Suprapubic skin (tissue), 4 donors: ENCODE measurements at places on chromosomes 4 and X. TPM values are rescaled to one million over a fixed set of nuclear protein-coding genes. Genes with fewer than 3 reads are reported as not detected.

DNA sequence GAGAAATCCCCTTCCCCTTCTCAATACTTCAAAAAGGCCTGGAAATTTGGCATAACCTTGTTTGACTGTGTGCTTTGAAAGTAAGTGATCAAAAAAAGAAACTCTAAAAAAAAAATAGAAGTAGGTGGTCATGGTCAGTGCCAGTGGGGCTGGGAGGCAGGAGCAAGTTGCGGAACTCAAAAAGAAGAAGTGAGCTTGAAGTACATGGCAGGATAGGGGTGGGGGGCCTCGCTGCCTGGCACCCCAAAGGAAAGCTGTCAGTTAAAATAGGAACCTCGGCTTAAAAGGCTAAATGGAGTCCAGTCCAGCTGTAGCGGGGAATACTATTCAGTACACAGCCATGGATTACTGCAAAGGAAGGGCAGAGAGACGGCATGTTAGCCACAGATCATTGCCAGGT is 12.2 kb upstream of the NKRF start:
- no peaks in the 10 kb centered on the region for H3K4me1 ChIP-seq
- H3K4me3 ChIP-seq, result no peak overlapping the region
- no peaks in the 10 kb centered on the region for H3K27me3 ChIP-seq
- no peaks in the 10 kb centered on the region for H3K36me3 ChIP-seq

DNA sequence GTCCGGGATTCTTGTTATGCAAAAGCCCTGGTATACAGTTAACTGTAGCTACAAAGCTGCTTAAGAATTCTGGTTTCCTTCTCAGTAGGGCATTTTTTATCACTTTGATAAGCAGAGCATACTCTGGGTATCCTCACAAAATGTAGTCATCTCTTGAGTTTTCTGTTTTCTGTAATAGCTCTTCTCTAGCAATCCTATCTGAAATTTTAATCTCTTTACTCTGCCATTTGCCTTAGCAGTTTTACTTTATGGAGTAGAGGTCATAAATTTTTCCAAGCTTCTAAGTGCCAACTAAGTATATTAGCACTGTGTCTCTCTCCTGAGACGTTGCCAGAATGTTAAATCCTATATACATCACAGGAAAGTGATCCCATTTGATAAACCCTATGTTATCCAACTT is 28.0 kb upstream of the BANK1 start:
- no peak for DNase-seq
- no peaks in the 10 kb centered on the region for H3K4me1 ChIP-seq
- H3K27ac ChIP-seq, result no peak overlapping the region
- no peaks in the 10 kb centered on the region for H3K27me3 ChIP-seq
- H3K36me3 ChIP-seq, result no peaks in the 10 kb centered on the region

GRCh38 chr4:40881851-40882250 is 132.1 kb downstream of the NSUN7 start:
- peaks cover 16% of the 10 kb centered on the region for H3K36me3 ChIP-seq
- no peak for DNase-seq

GRCh38 chrX:123083924-123084323 is 100.2 kb upstream of the GRIA3 start:
- no peaks in the 10 kb centered on the region for H3K4me1 ChIP-seq
- H3K4me3 ChIP-seq, result no peak overlapping the region
- DNase-seq, result no peak
- no peaks in the 10 kb centered on the region for H3K36me3 ChIP-seq
- no peaks in the 10 kb centered on the region for H3K27me3 ChIP-seq
- H3K27ac ChIP-seq, result no peak overlapping the region

MMRN1 gene
- 9.6 TPM for total RNA-seq

DNA sequence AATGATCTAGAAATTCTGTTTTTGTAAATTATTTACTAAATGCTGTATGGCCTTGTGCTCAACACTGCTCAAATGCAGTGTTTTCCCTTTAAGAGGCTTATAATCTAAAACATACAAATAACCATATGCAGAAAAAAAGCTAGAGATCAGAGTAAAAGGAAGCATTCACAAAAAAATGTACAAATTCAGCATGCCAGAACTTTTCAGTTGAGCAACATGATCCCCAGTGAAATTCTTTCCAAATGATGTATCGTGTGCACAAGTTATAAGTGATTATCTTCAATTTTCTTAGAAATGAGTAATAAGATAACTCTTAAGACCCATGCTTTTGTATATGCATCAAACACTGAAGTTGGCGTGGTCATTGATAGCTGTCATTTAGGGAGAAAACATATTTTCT is 5.0 kb downstream of the GPC3 start:
- H3K27ac ChIP-seq, result no peak overlapping the region
- H3K27me3 ChIP-seq, result peaks cover 10% of the 10 kb centered on the region
- DNase-seq, result no peak

NPY2R gene
- total RNA-seq, result not detected

DNA sequence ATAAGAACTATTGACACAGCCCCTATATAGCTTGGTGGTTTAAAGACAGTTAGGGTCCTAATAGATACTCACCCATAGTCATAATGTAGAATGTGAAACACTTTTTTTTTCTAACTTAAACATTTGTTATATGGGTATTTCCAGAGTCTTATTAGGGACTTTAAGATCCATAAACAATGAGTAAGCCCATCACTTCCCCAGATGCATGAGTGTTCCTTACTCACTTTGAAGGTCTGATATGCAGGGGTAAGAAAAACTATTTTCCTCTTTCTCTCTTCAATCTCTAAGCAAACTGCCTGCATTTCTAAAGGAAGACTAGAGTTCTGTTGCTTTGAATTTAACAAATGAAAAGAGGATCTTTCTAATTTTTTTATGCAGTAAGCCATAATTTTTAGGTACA is 443.6 kb upstream of the PITX2 start:
- no peak overlapping the region for H3K27ac ChIP-seq
- no peaks in the 10 kb centered on the region for H3K36me3 ChIP-seq
- no peak overlapping the region for H3K4me3 ChIP-seq
- no peak for DNase-seq
- no peaks in the 10 kb centered on the region for H3K4me1 ChIP-seq

OCRL gene
- 35.4 TPM for total RNA-seq

SNCA gene
- total RNA-seq, result 14.0 TPM

RRAGB gene
- total RNA-seq, result 12.1 TPM

DNA sequence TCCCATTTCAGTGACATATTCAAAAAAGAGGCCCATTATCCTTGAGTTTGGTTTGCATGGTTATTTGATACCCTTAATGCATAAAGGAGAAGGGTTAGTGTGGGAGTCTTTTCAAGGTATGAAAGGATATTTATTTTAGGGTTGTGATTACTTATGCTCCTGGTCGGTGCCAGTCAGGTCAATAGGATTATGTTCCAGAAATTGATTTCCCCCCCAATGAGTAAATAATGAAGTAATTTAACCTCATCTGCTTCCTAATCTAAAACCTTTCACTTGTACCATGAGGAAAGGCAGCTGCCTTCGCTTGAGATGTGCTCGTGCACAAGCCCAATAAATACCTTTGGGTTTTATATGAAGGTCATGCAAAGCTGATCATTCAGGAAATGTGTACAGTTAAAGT is 55.0 kb upstream of the NR0B1 start:
- DNase-seq, result no peak
- H3K27ac ChIP-seq, result no peak overlapping the region
- no peaks in the 10 kb centered on the region for H3K36me3 ChIP-seq

DNA sequence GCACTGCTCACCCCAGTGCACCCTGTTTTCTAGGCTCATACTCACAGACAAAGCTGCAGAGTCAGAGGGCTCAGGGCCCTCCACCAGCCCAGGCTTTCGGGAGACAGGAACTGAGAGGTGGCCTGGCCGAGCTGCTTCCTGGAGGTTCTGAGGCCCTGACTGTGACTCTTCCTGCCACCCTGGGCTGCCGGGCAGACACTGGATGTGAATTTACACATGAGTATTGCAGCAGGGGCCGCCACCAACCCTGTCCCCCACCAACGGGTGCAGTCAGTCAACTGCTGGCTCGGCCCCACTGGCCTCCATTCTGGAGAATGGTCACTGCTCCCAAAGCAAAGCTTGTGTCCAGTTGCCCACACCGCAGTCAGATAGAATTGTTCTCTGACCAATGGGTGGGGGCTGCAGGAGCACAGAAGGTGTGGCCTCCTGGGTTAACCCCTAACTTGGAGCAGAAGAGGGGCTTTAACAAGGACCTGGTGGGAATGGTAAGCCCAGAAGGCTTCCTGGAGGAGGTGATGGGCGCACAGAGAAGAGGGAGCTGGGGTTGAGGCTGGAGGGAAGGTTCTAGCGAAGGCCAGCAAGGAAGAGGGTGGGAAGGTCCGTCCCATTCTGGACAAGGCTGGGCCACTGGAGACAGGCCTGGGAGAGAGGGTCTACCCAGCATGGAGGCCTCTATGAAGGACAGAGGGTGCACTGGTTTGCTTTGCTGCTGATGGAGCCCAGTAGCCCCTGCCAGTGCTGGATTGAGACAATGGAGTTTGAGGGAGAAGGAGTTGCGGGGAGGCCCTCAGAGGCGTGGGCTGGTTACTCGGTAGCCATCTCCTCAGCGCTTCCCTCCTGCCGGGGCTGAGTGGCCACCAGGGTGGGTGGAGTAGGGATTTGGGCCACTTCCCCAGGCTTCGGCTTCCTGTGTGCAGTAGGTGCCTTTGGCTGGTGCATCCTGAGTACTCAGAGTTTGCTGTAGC is 135.3 kb downstream of the CPZ start:
- no peak overlapping the region for H3K27ac ChIP-seq
- no peaks in the 10 kb centered on the region for H3K36me3 ChIP-seq
- H3K4me3 ChIP-seq, result no peak overlapping the region
- H3K27me3 ChIP-seq, result peaks cover 48% of the 10 kb centered on the region
- H3K4me1 ChIP-seq, result peaks cover 4% of the 10 kb centered on the region

- peaks cover 7% of the 10 kb centered on the region for H3K4me1 ChIP-seq
- H3K27me3 ChIP-seq, result no peaks in the 10 kb centered on the region
- no peak overlapping the region for H3K27ac ChIP-seq
- DNase-seq, result no peak
- no peak overlapping the region for H3K4me3 ChIP-seq
Observed at GRCh38 chr4:145531223-145531622, 49.6 kb downstream of the SMAD1 start.
